ENCODE measurements at places on chromosomes 7 and 10.
A peak's percentile ranks its signal among the peaks of the same experiment; 100 is the strongest.

DNA sequence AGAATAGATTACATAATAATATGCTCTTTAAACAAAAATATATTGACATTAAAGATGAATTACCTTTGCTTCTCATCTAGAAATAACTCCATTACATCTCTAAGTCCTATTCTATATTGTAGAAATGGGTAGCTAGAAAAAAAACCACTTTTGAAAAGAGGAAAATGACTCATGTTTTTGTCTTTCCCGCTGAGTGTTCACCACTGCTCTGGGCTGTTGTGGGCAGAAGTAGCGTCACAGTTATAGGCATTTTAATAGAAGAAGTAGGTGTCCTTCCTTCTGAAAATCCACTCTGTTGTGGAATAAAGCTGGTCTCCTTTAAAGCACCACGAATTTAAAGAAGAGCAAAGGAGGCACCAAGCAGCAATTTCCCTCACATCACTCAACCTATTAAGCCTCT, 117.6 kb upstream of the NFE2L3 start:
- no peak for DNase-seq

- DNase-seq, result no peak
These were observed 99.7 kb upstream of the PPIF start for GRCh38 chr10:79247373-79248137.

- DNase-seq, result no peak
These were observed 41.9 kb upstream of the NXPH1 start for GRCh38 chr7:8391353-8392062.

DNA sequence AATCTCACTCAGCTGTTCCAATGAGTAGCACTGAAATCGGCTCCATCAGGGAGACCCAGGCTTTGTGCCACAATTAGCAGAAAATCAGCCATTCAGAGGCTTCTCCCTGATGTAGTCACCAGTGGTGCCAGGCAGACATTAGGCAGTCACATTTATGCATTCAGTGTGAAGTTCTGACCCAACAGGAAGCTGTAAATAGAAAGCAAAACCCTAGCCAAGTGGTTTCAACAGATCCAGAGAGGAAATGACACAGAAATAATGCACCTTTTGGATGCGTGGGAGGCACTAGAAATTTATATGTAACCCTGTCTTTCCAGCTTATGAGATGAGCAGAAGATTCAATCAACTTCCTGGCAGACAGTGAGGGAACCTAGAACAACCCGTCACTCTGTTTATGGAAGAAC, 186.4 kb downstream of the PDE1C start:
- DNase-seq, result no peak

GRCh38 chr10:110893559-110894179, 21.9 kb downstream of the PDCD4 start:
- DNase-seq, result peak; percentile 75

- no peak for DNase-seq
These were observed 260.1 kb downstream of the WDR37 start for GRCh38 chr10:1316121-1316808.

DNA sequence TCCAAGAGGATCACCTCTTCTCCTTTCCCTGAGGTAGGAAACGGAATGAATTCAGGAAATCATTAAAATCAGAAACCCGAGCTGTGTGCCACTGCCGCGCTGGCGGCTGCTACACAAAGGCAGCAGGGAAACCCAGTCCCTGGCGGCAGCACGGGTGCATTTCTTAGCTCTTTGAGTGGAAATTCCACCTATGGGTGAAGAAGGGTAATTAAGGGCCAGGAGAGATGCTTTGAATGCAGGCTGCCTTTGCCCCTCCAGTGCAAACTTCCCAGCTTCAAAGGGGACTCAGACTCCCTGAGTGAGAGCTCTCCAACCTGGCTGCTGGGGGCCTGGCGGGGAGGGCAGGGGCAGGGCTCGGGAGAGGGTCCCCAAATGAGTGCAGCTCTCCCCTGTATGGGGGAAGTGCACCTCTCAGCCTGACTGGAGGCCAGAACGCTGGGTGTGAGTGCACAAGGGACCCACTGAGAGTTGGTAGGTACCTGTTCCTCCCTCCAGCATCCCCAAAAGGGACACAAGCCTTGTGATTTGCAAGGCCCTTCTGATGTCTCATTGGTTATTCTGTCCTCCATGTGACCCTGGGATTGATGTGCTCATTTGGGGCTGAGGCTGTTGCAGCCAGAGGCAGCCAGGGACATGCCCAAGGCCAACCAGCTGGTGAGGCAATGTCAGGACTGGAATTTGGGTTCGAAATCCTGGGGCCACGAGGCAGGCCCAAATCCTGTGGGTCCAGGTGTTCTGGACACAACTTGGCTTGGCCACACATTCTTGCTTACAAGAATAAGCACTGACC, 16.3 kb upstream of the ZMIZ1 start:
- DNase-seq, result peak; percentile 36
